ENCODE measurements at places on chromosomes 1 and 21.
A peak's percentile ranks its signal among the peaks of the same experiment; 100 is the strongest.

- DNase-seq = no peak
These were observed 99.5 kb upstream of the CSF3R start for GRCh38 chr1:36582066-36582755.

GRCh38 chr1:235207209-235207565 is 46.1 kb upstream of the RBM34 start:
- DNase-seq = peak; percentile 15

GRCh38 chr1:11693024-11693590 is 1.6 kb downstream of the DRAXIN start:
- peak; percentile 70 for DNase-seq

- no peak for DNase-seq
These were observed 11.1 kb downstream of the RSPH1 start for GRCh38 chr21:42484966-42485365.

DNA sequence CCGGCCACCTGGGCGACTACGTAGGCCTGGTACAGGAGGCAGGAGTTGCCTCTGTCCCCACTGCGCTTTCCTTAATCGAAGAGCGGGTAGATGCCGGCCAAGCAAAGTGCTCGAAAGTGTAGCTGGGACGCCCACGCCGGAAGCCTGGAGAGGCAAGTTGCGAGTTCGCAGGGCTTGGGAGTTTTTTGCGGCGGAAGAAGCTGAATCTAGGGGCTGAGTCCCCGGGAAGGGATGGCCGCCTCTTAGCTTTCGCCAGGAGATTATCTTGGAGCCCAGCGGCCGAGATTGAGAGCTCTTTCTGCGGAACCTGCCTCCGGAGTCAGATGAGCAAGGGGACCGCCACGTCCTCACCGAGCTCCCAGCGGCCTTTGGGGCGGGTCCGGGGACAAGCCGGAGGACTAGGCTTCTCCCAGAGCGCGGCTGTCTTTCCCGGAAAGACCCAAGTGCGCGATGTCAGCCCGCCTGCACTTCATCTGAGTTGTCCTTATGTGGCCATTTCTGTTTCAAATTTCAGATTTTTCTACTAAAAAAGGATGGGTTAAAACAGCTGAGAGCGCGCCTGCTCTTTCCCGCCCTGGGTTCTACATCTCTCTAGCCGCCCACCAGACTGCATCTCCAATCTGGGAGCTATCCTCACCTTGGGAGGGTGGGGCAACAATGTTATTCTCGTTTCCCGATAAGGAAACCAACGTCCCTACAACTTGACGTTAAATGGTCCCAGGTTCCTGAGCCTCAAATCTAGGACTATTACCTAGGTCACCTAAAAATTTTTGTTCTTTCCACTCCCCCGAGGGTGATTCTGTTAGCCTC is 12.4 kb upstream of the TBX15 start:
- no peak for DNase-seq

DNA sequence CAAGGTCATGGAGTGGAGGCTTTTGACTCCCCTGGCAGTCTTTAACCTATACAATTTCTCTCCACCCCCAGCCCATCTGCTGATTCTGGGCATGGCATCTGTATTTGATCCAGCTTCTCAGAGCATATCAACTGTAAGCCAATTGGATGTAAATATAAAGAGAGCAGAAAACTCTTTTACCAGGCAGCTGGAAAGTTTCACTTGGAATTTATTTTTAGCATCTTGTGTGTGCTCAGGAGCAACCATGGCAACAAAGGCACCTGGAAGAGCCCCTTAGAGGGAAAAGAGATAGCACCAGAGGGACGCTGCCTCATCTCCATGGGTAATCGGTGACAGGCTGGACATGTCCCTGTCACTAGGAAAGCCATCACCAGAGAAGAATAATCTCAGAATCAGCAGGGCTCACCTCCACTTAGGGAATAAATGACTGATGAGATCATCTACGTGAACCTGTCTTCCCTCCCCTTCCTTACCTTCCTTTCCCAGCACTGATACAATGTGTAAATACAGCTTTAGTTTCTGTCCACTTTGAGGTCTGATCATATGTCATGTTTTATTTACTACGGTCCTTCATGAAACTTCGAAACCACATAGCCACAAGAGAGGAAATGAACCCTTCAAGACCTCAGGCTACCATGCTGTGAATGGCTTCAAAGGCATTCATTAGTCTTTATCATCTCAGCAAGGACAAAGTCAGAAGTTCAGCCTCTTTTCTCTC is 25.3 kb upstream of the SIPA1L2 start:
- DNase-seq = no peak

DNA sequence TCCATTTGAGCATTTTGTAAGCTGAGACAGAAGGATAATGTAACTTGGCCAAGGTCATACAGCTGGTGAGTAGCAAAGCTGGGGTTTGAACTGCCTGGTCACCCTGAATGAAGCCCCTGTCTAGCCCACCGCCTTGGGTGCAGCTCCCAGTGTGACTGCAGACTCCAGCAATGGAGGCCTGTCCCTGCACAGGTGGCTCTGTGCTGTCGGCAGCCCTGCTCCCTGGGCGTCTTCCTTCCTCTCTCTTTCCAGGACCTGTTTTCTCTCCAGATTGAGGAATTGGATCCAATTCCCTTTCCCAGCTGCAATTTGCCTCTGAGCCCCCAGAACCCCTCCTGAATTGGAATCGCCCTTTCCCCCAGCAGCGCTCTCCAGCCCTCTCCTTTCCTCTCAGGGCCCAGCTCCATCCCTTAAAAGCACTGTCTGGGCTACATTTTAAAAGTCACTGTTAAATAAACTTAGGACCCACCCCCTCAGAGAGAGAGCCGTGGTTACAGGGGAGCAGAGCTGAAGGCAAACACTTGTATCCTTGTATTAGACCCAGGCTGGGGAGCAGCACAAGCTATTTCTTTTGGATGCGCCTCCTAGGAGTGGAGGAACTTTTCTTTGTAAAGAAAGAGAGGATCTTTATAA is 161.4 kb upstream of the LMO4 start:
- no peak for DNase-seq
